ENCODE measurements at places on chromosomes 11 and 22.
A peak's percentile ranks its signal among the peaks of the same experiment; 100 is the strongest.

DNA sequence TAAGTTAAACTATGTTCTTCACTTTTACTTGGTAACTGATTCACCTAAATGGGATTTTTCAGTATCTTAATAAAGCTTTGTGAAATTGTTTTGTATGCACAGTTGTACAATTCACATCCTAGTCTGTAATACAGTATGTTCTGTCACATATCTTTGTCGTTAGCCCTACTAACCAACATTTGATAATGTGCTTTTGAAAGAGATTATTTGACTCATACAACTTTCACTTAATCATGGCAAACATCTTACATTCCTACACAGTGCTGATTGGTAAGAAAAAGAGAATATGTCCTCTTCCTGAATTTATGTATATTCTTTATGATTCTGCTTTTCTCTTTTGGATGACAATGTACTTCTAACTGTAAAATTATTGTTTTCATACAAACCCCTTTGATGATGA is 234.5 kb downstream of the METTL15 start:
- DNase-seq: no peak

DNA sequence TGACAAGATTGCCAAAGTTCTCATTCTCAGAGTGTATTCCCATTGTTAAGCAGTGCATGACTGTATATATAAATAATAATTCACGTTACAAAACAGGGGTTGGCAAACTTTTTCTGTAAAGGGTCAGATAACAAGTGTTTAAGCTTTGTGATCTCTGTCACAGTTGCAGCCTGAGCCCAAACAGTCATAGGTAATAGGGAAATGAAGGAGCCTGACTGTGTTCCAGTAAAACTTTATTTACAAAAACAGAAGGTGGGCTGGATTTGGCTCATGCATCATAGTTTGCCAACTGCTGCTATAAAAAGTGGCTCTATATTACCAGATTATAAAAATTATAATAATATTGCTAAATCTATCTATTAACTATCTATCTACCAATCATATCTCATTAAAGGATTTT is 3.5 kb downstream of the MMP7 start:
- no peak for DNase-seq

DNA sequence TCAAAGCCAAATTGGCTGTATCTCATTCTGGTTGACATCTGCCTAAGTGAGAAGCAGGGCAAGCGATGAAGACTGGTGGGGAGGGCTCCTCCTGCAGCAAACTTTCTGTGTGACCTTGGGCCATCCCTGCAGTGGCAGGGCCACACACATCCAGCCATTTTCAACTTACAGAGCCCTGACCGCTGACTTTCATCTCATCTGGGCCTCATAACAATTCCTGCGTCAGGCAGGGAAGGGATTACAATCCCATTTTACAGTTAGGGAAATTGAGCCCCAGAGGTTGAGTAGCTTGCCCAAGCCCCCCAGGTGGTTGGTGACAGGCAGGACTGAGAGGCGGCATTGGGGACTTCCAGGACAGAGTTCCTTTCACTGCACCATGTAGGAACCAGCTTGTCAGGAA is 21.9 kb downstream of the TPBGL start:
- no peak for DNase-seq

DNA sequence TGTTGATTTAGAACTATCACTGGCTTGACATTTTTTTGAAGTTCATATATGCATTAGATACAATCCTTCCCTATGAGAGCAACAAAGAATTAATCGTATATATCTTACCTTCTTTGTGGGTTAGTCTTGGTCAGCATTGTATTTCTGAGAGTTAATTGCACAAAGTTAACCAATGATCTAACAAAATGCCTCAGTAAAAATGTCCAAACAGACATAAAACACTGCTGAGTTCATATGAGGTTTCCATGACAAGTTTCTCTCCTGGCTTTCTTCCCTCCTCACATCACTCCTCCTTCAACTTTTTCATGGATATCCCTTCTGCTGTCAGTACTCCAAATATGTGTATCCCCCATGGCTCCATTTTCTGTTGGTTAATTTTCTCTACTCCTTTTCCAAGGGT is 9.0 kb downstream of the MAP6 start:
- no peak for DNase-seq

DNA sequence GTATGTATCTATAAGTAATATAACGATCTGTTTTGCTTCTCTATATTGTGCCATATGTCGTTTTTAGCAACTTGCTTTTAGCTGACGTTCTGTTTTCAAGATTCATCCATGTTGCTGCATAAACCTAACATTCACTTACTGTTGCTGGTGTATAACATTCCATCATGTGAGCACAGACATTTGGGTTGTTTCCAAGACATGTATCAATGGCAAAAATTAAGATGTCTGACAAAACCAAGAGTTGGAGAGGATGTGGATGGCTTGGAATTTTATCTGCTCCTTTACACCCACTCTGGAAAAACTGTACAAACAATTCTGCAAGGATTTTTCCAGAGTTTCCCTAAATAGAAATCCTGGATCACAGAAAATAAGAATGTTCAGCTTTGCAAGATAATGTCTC is 40.9 kb downstream of the DGCR2 start:
- DNase-seq: no peak

DNA sequence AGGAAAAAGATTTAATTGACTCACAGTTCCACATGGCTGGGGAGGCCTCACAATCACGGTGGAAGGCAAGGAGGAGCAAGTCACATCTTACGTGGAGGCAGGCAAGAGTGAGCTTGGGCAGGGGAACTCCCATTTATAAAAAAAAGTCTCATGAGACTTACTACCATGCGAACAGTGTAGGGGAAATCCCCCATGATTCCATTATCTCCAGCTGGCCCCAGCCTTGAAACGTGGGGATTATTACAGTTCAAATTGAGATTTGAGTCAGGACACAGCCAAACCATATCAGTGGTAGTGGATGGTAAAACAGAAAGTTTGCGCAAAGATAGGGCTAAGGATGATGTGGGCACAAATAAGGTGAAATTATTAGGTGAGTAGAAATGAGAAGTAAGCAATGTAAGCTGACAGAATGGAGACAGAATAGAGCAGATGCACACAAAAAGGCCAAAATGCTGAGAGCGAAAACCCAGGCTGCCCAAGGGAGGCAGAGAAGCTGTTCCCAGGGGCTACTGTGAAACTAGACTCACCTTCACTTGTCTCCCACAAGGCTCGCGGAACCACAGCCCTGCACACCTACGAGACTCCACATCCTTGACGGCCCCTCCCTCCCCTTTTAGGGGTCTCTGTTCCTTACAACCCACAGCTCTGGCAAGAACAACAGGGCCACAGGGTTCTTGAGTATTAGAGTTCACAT is 377.6 kb downstream of the CADM1 start:
- DNase-seq: no peak

- no peak for DNase-seq
These were observed 138.2 kb upstream of the MTMR2 start for GRCh38 chr11:96062134-96062533.

DNA sequence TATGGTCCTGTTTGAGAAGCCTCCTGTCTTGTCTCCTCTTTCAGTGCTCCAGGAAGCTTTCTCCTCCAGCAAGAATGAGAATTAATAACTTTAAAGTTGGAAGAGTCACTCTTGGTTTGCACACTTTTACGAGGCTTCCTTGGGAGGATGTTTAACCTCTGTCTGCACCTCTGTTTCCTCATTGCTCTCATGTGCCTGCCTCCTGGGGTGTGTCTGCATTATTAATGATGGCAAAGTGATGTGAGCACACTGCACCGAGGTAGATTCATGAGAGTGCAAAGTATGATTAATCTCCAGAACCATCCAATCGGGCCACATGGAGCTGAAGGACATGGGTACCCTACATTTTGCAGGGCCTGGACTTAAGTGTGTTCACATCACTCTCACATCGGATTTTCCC is 73.5 kb upstream of the TENM4 start:
- no peak for DNase-seq

- DNase-seq: no peak
These were observed 2.2 kb downstream of the DTX4 start for GRCh38 chr11:59173964-59174663.

DNA sequence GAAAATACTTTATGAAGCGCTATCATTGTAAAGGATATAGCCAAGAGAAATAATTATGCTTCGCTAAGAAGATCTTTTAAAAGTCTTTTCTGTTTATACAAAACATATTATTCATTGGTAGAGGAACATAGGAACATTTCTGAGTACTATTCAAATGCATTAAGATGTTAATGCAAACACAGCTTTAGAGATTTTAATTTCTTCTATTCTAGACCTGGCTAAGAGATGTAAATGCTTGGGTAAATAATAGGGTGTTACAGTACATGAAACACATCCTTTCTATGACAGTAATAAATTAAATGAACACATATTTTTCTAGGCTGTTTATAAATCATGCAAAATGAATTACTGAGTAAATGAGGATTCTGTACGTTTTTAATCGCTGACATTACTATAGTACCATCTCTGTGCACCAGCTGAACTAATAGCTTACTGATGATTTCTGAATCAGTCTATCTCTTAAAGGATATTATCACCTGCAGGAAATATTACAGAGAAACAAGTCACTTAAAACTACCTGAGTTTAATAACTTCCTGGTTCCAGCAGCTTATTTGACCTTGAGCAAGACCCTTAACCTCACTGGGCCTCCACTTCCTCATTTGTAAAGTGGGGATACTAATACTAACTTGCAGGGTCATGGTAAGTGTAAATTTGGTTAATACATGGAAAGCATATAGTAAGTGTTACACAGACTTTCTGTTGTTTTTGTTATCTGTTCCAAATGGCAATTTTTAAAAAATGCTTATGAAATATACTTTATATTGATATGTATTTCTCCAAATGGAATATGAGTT is 344.9 kb downstream of the DYNC2H1 start:
- DNase-seq: no peak

GRCh38 chr11:35355102-35355749 is 64.1 kb downstream of the SLC1A2 start:
- DNase-seq: no peak

GRCh38 chr22:49689255-49689770 is 138.4 kb downstream of the BRD1 start:
- DNase-seq: no peak

DNA sequence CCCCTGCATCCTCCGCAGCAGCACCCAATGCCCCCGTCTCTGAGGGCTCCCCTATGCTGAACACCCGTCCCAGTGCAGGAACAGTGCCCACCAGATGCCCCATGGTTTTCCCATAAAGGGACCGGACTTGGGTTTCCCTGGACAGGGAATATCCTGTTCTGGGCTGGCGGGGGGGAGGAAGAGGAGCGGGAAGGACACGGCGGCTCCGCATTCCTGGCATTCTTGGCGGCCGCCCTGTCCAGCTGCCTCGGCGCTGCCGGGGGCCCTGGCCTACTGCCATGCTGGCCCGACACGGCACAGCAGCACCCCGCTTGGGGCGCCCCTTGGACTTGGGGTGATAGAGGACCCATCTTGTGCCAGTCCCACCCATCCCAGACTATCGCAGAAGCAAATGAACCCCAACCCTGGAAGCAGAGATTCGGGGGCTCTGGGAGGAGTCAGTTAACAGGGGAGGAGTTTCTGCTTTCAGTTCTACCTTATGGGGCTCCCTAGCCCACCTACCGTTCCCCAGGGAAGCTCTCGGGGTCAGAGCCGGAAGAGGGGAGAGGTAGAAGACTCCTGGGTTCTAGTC is 23.7 kb upstream of the CBX7 start:
- no peak for DNase-seq

- peak; percentile 31 for DNase-seq
These were observed 945 bp downstream of the ROBO3 start for GRCh38 chr11:124865902-124866851.

- no peak for DNase-seq
These were observed 9.8 kb downstream of the THAP12 start for GRCh38 chr11:76371170-76371569.

DNA sequence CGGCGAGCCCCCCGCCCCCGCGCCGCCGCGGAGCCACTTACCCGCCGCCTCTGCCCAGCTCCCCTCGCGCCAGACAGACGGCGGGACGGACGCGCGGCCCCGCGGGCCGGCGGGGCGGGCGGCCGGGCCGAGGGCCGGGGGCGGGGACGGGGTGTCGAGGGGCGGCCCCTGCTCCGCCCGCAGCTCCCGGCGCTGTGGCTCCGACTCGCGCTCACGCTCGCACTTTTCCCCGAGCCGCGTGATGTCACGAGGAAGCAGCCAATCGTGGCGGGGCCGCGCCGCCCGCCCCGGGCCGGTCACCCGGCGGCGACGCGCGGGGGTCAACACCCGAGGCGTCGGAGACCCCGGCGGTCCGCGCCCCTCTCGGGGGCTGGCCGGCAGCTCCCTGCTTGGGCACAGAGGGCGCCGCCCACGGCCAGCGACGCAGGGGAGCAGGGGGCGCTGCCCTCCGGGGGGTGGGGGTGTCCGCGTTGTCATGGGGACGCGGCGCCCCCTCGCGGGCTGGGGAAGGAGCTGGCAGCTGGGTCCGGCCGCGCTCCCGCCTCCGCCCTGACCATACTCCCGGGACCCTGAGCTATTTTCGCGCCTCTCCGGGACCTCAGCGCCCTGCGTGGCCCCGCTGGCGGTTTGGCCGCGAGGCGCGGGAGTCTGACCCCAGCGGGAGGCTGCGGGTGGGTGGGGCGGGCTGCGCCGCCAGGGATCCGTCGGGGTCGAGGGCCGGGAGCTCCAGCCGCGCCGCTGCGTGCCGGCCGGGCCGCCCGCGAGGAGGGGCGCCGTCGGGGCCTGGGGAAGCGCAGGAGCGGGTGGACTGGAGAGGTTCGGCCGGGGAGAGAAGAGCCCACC is at the start of gene CHRM4:
Gene CHRM4, minus strand, starts transcription at position 199 of the 843 bp plus-strand sequence. CDS start 5,219 bp downstream, outside the sequence.
- DNase-seq: no peak

DNA sequence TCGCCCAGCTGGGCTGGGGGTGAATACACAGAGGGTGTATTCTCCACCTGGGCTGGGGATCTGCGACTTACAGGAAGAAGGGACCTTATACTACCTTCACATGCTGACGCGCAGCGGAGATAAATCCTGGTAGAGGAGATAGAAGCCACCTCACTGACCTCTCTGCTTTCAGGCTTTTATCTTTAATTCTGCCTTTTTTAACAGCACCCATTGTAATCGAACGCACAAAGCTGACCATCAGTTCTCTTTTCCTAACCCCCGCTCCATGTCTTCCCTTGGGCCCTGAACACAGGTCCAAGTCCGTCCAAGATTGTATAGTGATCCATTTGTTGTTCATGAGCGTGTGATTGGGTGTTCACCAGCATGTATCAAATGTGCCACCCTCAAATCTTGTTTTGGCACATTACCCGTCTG is 664 bp upstream of the LAMTOR1 start:
- no peak for DNase-seq

DNA sequence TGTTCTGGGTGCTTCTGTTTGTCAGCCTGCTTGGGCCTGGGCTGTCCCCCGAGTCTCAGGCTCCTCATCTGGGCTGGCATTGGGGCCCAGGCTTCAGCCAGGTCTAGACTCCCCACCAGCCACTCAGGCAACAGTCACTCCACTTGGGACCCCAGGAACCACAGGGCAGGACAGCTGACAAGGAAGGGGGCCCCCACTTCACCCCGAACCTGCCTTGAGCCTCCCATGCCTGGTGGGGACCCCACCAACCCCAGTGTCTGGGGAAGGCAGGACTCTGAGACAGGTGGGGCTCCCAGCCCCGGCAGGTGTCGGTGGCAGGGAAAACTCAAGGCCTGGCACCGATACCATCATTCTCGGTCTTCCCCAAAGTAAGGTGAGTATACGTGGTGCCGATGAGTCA is 11.7 kb upstream of the LTO1 start:
- DNase-seq: no peak
